ENCODE measurements at places on chromosomes 1 and 21. TPM values are rescaled to one million over a fixed set of nuclear protein-coding genes. Genes with fewer than 3 reads are reported as not detected.

The DNAJC6 gene
- polyA plus RNA-seq: 8.6 TPM

The PPIH gene
- 54.5 TPM for polyA plus RNA-seq

The SLC16A1 gene
- 43.0 TPM for polyA plus RNA-seq

The YIPF1 gene
- 25.0 TPM for polyA plus RNA-seq

The RIPPLY3 gene
- 0.24 TPM for polyA plus RNA-seq

The RBM11 gene
- 2.2 TPM for polyA plus RNA-seq

The GPR25 gene
- polyA plus RNA-seq: 0.16 TPM

The FCRLB gene
- 0.60 TPM for polyA plus RNA-seq

The DENND1B gene
- polyA plus RNA-seq: 10.9 TPM

The DNM3 gene
- 2.2 TPM for polyA plus RNA-seq

The LMNA gene
- 138 TPM for polyA plus RNA-seq

The CA6 gene
- not detected for polyA plus RNA-seq

The CCDC27 gene
- 0.03 TPM for polyA plus RNA-seq

The ZNF683 gene
- polyA plus RNA-seq: 0.27 TPM

- no peak for DNase-seq
These were observed 203.6 kb downstream of the PCP4 start for GRCh38 chr21:40070871-40071270.

DNA sequence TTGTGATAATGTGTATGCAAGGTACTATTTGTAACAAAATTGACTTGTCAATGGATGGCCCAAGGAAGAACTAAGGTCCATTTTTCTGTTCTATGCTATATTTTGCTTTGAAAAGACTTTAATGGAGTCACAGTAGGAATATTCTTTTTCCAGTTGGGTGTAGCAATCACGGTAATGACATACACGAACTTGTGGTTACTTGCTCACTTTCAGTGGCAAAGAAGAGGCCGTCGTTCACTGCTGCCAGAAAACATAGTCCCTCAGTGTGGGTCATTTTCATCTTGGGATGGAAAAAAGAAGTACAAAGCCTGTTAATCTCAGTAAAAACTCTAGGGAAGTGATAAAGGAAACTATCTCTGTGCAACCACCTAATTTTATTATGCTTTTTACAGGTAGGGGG lies 47.8 kb upstream of the LAMC2 start:
- no peak for DNase-seq

DNA sequence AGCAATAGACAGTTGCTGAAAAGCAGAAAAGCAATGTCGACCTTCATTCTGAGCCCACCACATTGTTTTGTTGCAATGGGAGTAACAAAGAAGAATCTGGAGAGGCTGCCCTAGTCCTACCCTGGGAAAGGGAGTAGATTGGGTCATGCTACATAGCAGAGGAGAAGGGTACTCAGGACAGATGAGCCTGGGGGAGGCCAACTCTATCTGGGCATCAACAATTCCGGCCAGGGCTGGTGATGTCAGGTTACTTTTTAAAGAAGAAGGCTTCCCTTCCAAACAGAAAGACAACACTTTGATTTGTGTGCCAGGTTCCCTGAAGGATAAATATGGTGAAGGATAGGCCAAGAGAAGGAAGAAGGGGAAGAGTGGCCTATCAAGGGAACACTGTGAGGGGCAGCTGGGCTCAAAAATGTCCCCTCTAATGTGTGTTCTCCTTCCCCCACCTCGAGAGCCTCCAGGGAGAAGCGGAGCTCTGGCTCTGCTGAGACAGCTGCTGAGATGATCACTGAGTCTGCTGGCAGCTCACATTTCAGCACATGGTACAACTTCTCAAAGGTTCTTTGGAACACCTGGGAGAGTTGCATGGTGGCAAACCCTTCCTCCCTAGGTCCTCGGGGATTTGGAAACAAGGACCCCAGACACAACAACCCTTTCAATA lies 3.2 kb upstream of the ADIPOR1 start:
- DNase-seq: no peak

DNA sequence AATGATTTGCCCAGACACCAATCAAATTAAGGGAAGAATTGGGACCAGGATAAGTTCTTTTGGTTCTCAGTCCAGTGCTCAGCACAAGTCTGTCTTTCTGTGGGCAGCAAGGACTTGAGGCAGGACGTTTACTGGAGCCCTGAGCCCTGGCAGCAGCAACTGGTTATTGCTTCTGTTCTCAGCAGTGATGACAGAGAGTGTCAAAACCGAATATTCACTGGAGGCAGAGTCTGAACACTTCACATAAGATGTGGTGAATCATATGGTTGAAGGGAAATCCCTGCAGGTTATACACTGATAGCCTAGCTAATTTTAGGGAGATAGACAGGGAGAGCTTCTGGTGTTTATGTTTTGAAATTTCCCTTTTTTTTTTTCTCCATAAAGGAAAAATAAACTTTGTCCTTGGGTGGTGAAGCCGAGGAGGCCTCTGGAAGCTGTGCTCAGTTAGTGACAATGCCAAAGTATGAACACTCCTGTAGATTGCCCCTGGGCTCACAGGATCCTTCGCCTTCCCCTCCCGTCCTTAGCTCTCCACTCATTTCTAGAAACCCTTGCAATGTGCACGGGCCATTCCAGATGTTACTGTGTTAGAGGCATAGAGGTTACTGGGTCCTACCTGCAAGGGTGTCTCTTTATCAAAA lies 26.3 kb upstream of the TSPAN2 start:
- no peak for DNase-seq

DNA sequence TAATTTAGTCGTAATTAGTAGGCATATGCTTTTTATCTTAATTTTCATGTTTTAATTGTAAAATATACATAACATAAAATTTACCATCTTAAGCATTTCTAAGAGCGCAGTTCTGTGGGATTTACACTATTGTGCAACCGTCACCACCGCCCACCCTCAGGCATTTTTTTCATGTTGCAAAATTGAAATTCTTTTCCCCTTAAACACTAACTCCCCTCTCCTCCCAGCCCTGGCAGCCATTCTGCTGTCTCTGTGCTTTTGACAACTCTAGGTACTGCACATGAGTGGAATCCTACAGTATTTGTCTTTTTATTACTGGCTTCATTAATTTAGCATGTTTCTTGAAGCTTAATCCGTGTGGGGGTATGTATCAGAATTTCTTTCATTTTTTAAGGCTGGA lies 7.8 kb downstream of the PIK3CD start:
- DNase-seq: no peak

DNA sequence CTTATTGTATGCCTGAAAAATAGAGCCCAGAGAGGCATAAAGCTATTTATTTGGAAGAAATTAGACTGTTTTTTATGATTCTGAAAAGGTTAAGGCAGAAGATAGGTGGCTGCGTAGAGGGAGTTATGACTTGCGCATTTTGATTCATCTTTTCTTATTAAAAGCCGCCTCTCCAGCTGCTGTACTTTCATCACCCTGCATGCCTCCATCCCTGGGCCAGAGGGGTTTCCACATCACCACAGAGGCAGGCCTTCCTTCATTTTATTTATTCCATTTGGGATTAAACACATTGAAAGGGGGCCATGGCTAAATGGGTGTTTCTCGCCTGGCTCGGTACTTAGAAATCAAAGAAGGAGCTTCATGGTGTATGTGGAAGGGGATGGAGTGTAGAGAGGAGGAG lies 14.6 kb upstream of the RGS8 start:
- DNase-seq: no peak

GRCh38 chr1:147579934-147580537 lies 38.7 kb downstream of the BCL9 start:
- DNase-seq: no peak

GRCh38 chr1:33219886-33220661 lies 36.2 kb upstream of the ZNF362 start:
- DNase-seq: no peak

GRCh38 chr1:85048296-85049064 lies at the start of gene MCOLN3:
TSS of gene MCOLN3 (minus strand) at chr1:85048500. CDS start at chr1:85045360, 3,140 bp downstream.
- DNase-seq: peak; percentile 91

DNA sequence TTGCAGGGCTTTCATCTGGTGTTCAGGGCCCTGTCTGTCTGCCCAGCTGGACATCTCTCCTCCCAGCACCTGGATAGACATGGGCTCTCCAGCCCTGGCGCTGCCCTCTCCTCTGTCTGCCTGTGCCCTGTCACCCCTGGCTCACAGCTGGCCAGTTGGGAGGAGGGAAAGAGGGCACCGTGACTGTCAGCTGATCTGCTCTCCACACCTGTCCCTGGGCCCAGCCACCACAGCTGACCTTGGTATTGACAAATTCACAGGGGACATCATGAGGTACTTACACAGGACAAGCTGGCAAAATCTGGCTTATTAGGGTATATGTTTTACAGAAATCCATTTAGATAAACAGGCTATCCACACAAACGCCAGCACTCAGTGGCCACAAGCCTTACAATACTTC lies 8.3 kb downstream of the TNR start:
- no peak for DNase-seq

- DNase-seq: no peak
These were observed 145.7 kb downstream of the DHRS3 start for GRCh38 chr1:12472156-12472797.

DNA sequence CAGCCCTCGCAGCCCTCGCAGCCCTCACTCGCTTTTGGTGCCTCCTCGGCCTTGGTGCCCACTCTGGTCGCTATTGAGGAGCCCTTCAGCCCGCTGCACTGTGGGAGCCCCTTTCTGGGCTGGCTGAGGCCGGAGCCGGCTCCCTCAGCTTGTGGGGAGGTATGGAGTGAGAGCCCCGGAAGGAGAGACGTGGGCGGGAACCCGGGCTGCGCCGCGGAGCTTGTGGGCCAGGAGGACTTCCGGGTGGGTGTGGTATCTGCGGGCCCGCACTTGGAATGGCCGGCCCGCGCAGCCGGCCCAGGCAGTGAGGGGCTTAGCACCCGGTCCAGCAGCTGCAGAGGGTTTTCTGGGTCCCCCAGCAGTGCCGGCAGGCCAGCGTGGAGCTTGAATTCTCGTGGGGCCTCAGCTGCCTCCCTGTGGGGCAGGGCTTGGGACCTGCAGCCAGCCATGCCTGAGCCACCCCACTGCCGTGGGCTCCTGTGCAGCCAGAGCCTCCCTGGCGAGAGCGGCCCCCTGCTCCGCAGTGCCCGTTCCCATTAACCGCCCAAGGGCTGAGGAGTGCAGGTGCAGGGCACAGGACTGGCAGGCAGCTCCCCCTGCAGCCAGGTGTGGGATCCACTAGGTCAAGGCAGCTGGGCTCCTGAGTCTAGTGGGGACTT lies 9.9 kb upstream of the CFHR2 start:
- DNase-seq: no peak

DNA sequence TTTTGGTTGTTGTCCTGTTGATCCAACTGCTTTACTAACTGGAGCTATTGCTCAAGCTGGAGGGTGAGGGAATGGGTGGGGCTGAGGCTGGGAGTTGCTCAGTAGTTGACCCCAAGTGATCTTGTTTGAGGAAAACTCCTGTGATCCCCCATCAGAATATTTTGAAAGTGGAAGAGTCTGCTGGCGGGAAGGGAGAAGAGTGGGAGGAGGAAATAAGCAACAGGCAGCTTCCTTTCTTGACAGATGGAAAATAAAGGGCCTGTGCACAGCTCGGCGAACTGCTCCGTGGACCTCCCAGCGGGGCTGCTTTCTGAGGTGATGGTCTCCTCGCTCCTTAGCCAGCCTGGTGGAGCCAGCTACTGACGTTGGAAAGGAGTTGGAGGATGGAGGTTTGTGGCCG lies 199.1 kb upstream of the LMO4 start:
- no peak for DNase-seq

DNA sequence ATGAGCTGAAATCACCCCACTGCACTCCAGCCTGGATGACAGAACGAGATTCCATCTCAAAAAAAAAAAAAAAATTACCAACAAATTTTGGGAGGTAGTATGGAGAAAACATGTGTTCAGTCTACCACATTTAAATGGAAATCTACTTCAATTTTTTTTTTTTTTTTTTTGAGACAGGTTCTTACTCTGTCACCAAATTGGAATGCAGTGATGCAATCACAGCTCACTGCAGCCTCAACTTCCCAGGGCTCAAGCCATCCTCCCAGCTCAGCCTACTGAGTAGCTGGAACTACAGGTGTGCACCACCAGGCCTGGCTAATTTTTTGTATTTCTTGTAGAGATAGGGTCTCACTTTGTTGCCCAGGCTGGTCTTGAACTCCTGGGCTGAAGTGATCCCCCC lies 82.1 kb downstream of the GFI1 start:
- DNase-seq: no peak

GRCh38 chr1:28548318-28548717 lies 4.6 kb upstream of the TRNAU1AP start:
- no peak for DNase-seq

GRCh38 chr1:232627645-232628334 lies 2.1 kb downstream of the SIPA1L2 start:
- DNase-seq: peak; percentile 53

- no peak for DNase-seq
These were observed 8.2 kb upstream of the DYRK1A start for GRCh38 chr21:37358397-37358796.

- no peak for DNase-seq
These were observed 61.7 kb downstream of the ARID4B start for GRCh38 chr1:235266325-235266724.

DNA sequence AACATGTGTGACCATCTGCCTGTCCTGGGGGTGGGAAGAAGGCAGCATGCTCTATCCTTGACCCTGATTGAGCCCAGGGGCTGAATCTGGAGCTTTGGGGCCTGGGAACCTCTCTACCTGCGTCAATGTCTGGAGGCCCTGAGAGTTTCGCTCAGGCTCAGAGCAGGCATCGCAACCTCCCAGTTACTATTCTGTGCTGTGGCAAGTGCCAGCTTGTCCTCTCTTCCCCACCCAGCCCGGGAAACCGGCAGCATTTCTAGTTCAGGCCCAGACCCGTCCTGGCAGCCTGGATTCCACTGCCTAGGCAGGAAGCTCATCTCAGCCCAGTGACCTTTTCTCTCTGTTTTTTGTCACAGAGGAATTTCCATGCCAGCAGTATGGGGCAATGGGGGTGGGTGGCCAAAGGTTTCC lies 10.0 kb upstream of the IRF6 start:
- no peak for DNase-seq

- no peak for DNase-seq
These were observed 54.6 kb downstream of the CASQ2 start for GRCh38 chr1:115713906-115714305.

- no peak for DNase-seq
These were observed 112.6 kb upstream of the PKN2 start for GRCh38 chr1:88571506-88571905.

- DNase-seq: no peak
These were observed 21.1 kb downstream of the CSMD2 start for GRCh38 chr1:34143975-34144374.

- DNase-seq: no peak
These were observed 47.3 kb upstream of the COA6 start for GRCh38 chr1:234325878-234326496.

GRCh38 chr1:197553281-197553680 lies 222.0 kb downstream of the DENND1B start:
- DNase-seq: no peak

- peak; percentile 82 for DNase-seq
These were observed 4.8 kb upstream of the SELENON start for GRCh38 chr1:25795211-25795610.
